Ovary (tissue), 10 donors: ENCODE measurements at places on chromosomes 7 and 10. TPM values are rescaled to one million over a fixed set of nuclear protein-coding genes. Genes with fewer than 3 reads are reported as not detected.

DNA sequence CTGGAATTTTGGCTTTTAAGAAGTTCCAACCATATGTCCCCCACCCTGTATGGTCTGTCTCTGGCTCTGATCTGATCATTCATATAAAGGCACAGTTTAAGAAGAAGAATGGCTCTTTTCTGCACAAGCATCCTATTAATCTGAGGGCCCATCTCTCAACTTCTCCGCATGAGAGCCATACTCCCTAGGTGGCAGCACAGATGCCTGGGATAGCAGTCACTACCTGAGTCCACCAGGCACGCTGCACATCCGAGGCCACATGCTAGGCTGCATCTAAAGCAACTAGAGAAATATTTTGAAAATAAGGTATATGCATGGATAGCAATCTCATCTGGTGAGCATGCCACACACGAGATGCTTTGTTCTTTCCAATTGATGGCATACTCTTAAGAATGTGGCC lies 565.5 kb downstream of the PARD3 start:
- no peak overlapping the region for H3K27ac ChIP-seq
- DNase-seq: no peak
- no peaks in the 10 kb centered on the region for H3K36me3 ChIP-seq
- H3K4me1 ChIP-seq: peaks cover 4% of the 10 kb centered on the region
- no peak overlapping the region for H3K4me3 ChIP-seq

DNA sequence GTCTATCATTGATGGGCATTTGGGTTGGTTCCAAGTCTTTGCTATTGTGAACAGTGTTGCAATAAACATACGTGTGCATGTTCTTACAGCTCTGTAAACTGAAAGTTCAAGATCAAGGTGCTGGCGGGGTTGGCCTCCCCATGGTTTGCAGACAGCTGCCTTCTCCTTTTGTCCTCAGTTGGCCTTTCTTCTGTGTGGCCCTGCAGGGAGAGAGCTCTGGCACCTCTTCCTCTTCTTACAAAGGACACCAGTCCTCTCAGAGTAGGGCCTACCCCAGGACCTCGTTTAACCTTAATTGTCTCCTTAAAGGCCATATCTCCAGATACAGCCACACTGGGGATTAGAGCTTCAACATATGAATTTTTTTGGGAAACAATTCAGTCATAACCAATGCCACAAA lies 462.7 kb downstream of the TCERG1L start:
- no peak overlapping the region for H3K27ac ChIP-seq
- no peaks in the 10 kb centered on the region for H3K36me3 ChIP-seq
- H3K4me3 ChIP-seq: no peak overlapping the region
- no peak for DNase-seq
- no peaks in the 10 kb centered on the region for H3K27me3 ChIP-seq
- H3K4me1 ChIP-seq: no peaks in the 10 kb centered on the region

The FAM25G gene
- total RNA-seq: not detected

The GLI3 gene
- total RNA-seq: 57.2 TPM

DNA sequence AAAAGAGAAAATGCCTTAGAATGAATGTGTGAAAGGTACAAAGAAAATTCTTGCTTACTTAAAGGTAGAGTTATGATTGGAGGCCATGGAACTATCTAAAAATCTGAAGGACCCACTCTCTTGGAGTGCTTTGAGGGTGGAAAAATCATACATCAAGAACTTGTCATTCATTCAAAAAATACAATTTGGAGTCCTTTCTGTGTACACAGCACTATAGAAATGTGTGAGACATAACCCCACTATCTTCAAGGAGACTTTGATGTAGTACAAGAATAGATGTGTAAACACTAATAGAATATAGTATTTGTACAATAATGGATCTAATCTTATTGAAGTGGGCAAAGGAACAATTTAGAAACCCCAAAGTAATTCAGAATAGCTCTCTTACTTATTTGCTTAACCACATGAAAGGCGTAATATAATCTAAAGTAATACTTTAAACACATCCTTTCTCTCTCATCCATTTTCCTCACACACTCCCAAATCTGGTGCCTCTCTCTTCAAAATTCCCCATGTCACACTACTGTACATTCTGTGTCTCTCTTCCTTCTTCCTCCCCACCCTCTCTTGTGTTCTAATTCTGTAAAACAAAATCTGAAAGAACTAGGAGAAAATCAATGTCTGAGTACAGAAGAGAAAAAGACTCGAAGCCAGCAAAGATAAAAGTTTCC lies 166.7 kb downstream of the DNAJB9 start:
- DNase-seq: no peak
- H3K36me3 ChIP-seq: no peaks in the 10 kb centered on the region
- H3K27ac ChIP-seq: no peak overlapping the region
- H3K27me3 ChIP-seq: no peaks in the 10 kb centered on the region
- H3K4me3 ChIP-seq: no peak overlapping the region

- no peaks in the 10 kb centered on the region for H3K27me3 ChIP-seq
- no peak for DNase-seq
- H3K4me3 ChIP-seq: no peak overlapping the region
- H3K4me1 ChIP-seq: no peaks in the 10 kb centered on the region
These were observed 86.6 kb downstream of the CFAP58 start for GRCh38 chr10:104440221-104440620.

GRCh38 chr7:94276795-94277194 lies 117.9 kb upstream of the COL1A2 start:
- no peak overlapping the region for H3K4me3 ChIP-seq
- no peaks in the 10 kb centered on the region for H3K36me3 ChIP-seq
- DNase-seq: no peak
- no peaks in the 10 kb centered on the region for H3K4me1 ChIP-seq
- no peak overlapping the region for H3K27ac ChIP-seq

The PRSS37 gene
- not detected for total RNA-seq

The PTPRZ1 gene
- 0.86 TPM for total RNA-seq
